ENCODE measurements at places on chromosomes 3 and 15.
A peak's percentile ranks its signal among the peaks of the same experiment; 100 is the strongest.

- no peak for DNase-seq
Observed at GRCh38 chr3:194447657-194448056, 39.1 kb downstream of the ATP13A3 start.

- DNase-seq: no peak
Observed at GRCh38 chr15:98853161-98853560, 154.4 kb downstream of the PGPEP1L start.

GRCh38 chr3:177041021-177041729 is 156.1 kb downstream of the TBL1XR1 start:
- DNase-seq: no peak

DNA sequence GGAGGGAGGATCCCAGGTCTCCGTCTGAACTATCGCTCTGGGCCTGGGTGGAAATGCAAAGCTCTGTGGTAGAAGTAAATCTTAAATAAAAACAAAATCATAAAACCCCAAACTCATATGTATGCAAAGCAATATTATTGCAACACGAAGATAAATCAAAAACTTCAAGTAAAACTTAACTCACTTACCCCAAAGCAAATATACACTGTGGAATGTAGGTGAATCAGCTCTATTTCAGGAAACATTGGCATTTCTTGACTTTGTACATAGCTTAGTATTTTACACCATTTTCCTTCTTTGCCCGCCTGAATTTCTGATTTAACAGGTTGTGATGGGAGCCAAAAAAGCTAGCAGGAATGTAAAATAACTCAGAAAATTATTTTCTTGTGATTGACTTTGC is 126.2 kb downstream of the TPRG1 start:
- no peak for DNase-seq

DNA sequence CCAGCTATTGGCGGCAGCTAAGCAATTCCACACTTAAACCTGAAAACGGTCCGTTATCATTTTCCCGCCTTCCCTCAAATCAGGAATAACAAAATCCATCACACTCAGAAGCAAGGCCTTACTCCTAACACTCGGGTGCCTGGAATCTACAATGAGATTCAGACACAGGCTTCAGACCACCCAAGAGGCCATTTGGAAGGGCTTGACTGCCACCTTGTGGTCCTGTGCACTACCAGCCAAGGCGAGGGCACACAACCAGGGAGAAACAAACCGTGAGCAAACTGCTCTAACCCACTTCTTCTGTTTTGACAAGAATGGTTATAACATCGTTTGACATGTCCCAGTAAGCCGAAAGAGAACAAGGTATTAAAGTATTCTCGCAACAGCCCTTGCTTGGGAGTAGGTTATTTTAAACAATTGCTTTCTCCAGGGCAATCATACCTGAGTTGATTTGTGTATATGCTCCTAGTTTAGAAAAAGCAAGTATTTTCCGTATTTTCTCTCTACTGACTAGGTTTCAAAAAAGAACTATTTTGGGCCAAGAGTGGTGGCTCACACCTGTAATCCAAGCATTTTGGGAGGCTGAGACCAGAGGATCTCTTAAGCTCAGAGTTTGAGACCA is 40.1 kb upstream of the TAFA4 start:
- no peak for DNase-seq

- no peak for DNase-seq
Observed at GRCh38 chr15:78032671-78033070, 44.8 kb downstream of the TBC1D2B start.

DNA sequence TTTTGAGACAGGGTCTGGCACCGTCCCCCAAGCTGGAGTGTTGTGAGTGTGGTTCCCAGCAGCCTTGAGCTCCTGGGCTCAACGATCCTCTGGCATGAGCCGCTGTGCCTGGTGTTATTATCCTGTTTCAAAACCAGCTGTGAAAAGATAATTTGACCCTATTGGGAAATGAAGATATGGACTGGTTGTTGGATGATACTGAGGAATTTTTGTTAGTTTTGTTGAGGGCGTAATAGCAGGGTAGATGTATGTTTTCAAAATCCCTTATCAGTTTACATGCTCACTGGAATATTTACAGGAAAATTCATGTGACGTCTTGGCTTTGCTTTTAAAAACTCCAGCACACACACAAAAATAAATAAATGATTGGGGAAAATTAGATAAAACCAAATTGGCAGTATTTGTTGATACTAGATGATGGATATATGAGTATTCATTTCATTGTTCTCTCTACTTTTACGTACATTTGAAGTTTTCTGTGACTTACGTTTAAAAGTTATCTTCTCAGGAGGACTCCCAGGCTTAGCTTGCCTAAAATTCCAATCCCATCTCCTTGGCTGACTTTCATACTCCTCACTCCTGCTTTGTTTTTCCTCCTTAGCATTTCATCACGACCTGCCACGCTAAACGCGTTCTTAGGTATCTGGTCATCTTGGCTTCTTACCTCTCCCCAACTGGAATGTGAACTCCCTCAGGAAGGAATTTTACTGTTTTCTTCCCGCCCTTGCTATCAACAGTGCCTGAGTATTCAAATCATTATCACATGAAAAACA is 56.8 kb upstream of the TFRC start:
- DNase-seq: no peak

DNA sequence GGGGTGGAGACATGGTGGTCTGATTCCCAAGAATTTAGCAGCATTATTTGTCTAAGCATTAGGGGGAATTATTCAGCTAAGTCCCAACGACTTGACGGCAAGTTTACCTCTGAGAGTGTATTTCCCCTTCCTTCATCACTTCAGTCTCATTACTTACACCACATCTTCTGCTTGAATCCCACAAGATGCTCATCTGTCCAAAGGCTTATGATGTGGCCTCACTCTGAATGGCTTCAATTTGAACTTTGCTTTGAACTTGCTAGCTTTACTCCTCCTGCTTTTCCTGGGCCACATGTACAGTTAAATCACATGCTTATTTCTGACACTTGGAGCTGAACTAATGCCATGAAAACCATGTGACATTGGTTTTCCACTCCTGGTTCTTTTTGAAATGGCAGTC is 231.3 kb upstream of the SATB1 start:
- no peak for DNase-seq

- peak; percentile 68 for DNase-seq
Observed at GRCh38 chr15:94230883-94231722, at the start of gene MCTP2. Gene MCTP2 (plus strand): TSS chr15:94231561. CDS start chr15:94298266, 66,705 bp downstream.

- DNase-seq: no peak
Observed at GRCh38 chr15:84934942-84935729, 46.5 kb upstream of the PDE8A start.

Data from stimulated activated CD8-positive, alpha-beta memory T cell treated with anti-CD3 and anti-CD28 coated beads, Interleukin-4, amount 100 ng/mL, for 1 hour (primary cell).